ENCODE measurements at places on chromosomes 11 and 22.

DNA sequence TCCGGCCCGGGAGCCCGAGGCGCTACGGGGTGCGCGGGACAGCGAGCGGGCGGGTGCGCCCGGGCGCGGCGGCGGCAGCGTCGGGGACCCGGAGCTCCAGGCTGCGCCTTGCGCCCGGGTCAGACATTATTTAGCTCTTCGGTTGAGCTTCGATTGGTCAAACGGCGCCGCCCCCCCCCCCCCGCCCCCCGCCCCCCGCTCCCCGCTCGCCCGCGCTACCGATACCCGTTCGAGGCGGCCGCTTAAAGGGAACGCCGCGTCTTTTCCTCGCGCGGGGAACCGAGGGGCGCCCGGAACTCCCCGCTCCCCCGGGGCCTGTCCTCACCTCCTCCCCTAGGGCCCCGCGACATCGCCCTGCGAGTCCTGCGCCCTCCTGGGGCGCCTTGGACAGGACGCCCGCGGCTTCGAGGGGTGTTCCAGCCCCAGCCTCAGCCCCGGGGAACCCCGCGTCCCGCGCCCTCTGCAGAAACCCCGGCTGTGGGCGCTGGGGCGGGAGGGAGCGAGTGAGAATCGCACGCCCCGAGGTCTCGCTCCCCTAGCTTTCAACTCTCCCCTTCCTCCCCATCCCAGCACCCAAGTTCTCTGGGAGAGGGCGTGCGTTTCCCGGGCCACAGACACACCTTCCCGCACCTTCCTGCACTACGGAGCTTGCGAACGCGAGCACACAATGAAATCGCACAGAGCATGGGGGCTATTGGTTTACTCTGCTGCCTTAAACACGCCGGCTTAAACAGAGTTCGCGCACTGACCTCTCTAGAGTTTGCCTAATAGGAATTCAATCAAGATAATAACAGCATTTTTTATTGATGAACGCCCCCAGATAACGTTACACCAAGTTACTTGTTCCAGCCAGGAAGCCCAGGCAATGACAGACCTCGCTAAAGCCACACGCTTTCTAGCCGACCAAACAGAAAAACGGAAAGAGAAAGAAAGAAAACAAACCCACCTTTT, at the start of gene BDNF:
Gene BDNF, minus strand, starts transcription at position 105 of the 951 bp plus-strand sequence. CDS start 41,891 bp downstream, outside the sequence.
- peak; percentile 44 for DNase-seq

DNA sequence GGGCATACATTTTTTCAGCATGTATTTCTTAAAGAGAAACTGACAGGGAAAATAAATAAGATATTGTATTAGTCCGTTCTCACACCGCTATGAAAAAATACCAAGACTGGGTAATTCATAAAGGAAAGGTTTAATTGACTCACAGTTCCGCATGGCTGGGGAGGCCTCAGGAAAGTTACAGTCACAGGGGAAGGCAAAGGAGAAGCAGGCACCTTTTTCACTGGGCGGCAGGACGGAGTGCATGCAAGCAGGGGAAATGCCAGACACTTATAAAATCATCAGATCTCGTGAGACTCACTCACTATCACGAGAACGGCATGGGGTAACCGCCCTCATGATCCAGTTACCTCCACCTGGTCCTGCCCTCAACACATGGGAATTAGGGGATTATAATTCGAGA, 44.2 kb downstream of the PPFIA1 start:
- no peak for DNase-seq

DNA sequence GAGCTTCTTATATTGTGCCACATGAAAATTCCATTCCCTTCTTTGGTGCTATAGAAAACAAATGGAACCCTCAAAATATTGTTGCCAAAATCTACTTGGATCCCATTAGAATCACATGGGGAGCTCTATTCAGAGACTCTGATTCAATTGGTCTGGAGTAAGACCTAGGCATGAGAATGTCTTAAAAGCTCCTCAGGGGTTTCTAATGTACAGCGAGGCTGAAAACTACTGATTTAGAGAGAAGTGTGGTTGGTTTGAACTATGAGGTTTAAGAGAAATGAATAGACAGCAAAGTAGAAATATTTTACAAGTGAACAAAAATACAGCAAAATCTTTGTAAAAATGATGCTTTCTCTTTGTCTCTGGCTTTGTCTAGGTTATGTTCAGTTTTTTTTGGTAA, 514.7 kb downstream of the CNTN5 start:
- DNase-seq, result no peak

DNA sequence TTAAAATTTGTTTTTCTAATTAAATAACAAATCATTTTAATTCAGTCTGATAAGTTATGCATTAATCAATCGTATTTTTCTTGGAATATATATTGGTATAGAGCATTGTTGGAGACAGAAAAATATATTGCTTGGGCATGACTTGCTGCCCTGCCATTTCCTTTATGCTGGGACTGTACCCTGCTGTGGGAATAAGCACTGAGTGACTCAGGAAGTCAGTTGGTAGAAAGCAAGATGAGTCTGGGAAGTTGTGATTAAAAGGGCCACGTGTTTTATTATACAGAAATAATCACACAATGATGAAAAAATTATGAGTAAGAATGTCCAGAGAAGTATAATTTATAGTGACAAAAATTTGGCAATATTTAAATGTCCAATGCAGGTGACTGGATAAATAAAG, 139.5 kb downstream of the KIF18A start:
- DNase-seq, result no peak

DNA sequence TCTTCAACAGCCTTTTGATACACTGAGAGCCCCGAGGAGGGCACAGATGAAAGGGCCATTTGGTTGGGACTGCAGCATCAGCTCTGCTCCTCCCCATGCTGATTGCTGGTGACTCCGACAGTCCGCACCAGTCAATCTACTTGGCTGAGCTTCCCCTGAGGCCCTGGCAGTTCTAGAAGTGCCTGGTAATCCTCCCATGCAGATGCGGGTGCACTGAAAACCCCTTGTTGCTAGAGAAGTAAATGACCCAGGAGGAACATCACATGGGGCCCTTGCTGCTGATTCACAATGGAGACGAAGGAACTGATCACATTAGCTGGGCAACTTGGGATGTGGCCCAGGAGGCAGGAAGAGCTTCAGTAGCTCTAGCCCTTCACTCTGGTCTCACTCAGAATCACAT, 35.2 kb upstream of the RIC3 start:
- no peak for DNase-seq

GRCh38 chr11:1670905-1671371, 26.1 kb upstream of the KRTAP5-6 start:
- no peak for DNase-seq

GRCh38 chr11:61507962-61508861, at the start of gene LRRC10B:
Gene LRRC10B (plus strand): TSS chr11:61508749. CDS start chr11:61508999, 250 bp downstream.
- DNase-seq, result no peak

Measured in cardiac fibroblast (primary cell).